Stimulated activated CD8-positive, alpha-beta memory T cell treated with anti-CD3 and anti-CD28 coated beads, Interleukin-12 subunit alpha, Interleukin-12 subunit beta, amount 100 ng/mL, for 4 hours (primary cell): ENCODE measurements at places on chromosomes 5 and 9.

DNA sequence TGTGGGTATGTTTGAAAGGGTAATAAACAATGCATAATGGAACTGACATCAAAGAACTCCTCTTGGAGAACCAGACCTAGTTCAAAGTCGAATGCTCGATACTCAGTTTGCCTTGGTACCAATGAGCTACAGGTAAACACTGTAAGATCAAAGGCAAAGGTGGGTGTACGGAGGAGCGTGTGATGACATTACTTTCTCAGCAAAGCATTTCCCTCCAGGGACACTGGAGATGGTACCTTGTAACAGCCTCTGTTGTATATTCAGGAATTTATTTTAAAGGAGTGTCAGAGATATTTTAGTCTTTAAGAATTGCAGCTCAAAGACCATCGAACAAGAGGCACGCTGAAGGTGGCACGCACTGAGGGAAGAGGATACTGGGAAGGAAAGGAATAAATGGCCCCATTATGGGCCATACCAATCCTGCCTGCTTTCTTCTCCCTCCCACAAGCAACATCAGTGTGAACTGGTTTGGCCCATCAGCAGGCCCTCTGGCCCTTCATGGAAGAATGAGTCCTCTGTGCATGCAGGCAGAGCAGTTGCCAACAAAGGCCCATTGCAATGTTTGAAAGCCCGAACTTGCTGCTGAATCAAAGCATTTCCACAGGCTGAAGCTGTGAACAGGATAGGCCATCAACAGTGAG lies 410.2 kb downstream of the ACTL7B start:
- DNase-seq, result no peak

DNA sequence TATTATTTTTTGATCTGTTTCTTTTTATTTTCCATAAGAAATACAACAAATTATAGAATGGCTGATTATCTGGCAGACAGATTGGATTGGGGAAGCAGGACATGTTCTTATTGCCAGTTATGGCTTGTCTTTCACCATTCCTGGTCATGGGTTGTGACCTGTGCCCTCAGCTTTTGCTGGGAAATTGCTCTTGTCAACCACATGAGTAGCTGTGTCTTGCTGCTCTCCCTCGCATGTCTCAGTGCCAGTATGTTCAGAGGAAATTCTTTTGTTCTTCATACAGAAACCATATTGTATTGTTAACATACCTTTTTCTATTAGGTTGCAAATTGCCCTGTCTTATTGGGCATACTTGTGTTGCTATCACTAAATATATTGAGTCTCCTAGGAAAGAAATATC lies 344.1 kb downstream of the OSTF1 start:
- DNase-seq, result no peak

DNA sequence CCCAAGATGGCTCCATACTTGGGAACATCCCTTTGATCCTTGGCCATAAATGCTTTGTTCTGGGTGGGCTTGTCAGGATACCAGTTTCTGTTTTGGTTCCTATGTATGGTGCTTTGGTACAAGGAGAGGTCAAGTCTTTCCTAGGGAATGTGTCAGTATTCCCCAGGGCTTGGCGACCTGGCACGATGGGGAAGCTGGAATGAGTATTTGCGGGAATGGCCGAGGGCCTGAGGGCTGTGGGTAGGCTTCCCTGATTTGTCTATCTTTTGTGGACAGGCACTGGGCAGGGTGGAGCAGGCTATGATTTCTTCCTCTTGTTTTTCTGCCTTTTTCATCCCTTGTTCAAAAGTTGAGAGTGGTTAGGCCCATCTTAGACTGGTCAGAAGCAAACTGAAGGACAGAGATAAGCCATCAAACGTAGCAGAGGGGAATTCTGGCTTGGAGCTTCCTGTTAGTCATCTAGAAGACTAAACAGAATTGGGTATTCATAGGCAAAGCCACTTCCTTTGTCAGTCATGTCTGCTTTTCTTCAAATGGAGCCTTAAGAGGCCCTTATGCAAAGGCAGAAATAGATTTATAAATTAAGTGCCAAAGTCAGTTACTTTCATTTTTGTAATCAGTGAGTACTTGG lies 13.7 kb downstream of the DOCK2 start:
- no peak for DNase-seq

- no peak for DNase-seq
Observed at GRCh38 chr5:164002628-164003027, 497.2 kb downstream of the MAT2B start.

DNA sequence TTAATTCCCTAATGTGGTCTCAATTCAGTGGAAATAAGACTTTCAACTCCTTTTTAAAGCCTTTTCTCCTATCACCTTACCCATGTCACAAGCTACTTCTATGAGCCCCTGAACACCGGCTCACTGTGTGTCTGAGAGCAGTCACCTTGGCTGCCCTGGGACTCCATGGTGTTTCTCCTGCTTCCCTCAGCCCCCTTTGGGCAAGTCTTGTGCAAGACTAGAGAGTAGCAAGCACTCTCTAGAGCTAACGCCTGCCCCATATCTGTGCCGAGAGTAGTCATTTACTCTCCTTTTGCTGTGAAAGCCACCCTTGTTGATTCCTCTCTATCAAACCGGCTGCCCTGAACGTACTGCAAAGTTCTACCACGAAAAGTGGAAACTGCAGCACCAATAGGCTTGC lies 77.9 kb upstream of the DAB2 start:
- no peak for DNase-seq

DNA sequence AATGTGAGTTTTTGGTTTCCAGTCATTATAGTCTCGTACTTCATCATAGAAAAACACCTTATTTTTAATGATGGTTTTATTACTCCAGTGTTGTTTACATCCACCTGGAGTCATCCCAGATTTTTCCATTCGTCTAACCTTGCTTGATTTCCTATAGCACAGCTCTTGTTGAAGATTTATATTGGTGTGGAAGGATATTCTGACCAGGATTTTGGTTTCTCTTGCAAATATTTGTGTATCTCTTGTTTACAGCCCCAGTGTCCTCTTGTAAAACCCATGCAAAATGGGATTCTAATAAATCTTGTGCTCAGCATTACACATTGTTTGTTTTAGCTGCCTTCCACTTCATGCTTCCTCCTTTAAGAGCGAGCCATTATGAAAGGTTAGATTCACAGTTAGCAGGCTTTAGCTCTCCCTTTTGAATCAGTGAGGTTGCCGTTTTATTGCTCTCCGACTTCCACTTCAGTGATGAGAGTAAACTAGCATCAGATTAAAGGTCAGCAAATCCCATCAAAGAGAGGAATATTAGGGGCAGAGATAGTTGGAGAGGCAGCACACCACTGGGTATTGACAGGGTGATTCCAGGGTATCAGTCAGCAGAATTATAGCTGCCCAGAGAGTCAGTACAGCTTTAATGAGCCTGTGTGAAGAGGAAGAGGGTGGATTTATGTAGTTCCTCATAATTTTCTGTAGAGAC lies 157.1 kb downstream of the PBX3 start:
- DNase-seq, result no peak

DNA sequence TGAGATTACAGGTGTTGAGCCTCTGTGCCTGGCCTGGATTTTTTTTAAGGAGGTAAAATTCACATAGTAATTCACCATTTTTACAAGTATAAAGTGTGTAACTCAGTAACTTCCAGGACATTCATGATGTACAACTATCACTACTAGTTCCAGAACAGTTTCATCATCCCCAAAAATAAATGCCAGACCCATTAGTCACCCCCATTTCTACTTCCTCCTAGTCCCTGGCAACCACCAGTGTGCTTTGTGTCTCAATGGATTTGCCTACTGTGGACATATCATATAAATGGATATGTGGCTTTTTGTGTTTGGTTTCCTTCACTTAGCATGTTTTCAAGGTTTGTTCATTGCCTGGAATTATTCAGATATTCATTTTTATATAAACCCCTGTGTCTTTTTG lies 72.5 kb upstream of the PANK3 start:
- no peak for DNase-seq
